K562 (cell line): ENCODE measurements at places on chromosomes 3 and 15.

DNA sequence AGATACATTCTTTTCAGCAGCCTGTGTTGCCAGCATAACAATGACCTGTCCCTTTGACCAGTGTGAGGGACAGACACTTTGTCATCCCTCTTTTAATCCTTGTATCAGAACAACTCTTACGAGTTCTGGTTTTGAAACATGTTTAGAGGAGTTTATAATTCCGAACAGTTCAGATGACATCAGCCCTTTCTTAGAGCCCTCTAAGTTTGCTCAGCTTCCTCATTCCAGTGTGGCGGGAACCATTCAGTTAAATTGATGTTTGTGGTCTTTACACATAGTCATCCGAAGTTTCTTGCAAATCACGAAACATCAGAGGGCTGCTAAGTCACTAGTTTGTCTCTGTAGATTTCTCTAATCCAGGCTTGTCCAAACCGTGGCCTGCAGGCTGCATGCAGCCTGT lies 102.5 kb downstream of the AKAP13 start:
- DNase-seq = no peak

- DNase-seq = no peak
Observed at GRCh38 chr15:22839046-22839695, 705 bp downstream of the NIPA2 start.

DNA sequence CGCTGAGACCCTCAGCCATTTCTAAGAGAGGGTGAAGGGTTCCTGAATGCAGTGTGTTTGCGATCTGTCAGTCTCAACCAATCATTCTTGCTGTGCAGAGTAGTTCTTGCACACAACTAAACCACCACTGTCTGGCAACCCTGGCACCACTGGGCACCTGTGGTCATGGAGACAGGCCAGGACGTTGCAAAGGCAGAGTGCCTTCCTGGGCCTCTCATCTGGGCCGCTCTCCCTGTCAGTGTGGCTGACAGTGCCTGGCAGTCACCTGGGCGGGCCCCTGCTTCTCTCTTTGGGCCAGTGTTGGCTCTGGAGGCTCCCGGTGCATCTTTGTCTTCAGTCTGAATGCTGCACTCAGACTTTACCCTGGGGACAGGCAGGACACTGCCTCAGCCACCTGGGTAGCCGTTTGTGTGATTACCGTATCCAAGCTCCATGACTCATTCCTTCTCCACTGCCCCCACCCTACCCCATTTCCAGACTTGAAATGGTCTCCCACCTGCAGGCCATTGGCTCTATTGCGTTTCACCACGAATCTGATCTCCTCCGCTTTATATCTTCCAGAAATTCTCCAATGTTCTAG lies 104.6 kb upstream of the KLF13 start:
- no peak for DNase-seq

- no peak for DNase-seq
Observed at GRCh38 chr3:122055215-122055614, at the start of gene CD86. CD86 (plus strand) TSS chr3:122055362; CDS start chr3:122055490, 128 bp downstream.

DNA sequence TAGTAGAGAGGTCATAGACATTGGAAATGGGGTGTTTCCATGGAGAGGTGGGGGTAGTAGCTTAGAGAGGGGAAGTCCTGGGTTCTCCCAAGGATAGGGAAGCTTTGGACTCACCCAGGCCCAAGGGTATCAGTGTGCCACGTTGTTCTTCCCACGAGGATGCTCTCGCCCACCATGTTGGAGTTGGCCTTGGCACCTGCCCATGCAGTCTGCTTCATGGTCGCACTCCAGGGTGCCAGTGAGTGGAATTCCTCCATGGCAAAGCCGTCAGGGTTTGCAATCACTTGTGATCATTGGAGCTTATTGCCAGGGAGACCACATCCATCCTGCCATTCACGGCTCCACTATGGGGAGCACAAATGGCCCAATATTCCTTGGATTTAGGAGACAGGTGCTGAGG lies 60.6 kb downstream of the GRIP2 start:
- DNase-seq = no peak

DNA sequence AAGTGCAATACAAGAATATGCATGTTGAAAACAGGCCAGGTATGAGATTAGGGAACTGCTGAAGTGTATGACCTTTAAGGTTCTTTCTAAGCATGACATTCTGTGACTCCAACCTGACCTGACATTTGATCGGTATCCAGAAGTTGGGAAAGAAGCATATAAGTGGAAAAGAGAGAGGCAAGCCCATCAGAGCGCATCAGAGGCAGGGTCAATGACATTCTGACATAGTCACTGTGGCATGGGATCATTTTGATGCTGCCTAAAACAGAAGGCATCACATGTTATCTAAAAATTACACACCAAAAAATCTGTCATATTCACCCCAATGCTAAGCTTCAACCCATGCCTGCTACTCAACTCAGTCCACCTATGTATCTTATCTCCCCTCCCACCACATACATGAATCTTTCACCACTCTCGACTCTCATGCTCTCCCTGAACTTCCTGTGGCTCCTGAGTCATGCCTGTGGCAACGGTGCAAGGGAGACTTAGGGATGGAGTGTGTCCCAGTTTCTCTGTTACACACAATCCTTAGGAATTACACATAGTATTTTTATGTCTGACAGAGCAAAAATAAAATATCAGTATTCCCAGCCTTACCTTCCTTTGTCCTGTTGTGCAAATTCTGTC lies 20.5 kb upstream of the LRRN1 start:
- no peak for DNase-seq
